ENCODE measurements at places on chromosomes 13 and 19.

GRCh38 chr19:45245334-45245787 is at the start of gene EXOC3L2:
EXOC3L2 (minus strand) TSS chr19:45245407; CDS start chr19:45239045, 6,362 bp downstream.
- no peak for DNase-seq

DNA sequence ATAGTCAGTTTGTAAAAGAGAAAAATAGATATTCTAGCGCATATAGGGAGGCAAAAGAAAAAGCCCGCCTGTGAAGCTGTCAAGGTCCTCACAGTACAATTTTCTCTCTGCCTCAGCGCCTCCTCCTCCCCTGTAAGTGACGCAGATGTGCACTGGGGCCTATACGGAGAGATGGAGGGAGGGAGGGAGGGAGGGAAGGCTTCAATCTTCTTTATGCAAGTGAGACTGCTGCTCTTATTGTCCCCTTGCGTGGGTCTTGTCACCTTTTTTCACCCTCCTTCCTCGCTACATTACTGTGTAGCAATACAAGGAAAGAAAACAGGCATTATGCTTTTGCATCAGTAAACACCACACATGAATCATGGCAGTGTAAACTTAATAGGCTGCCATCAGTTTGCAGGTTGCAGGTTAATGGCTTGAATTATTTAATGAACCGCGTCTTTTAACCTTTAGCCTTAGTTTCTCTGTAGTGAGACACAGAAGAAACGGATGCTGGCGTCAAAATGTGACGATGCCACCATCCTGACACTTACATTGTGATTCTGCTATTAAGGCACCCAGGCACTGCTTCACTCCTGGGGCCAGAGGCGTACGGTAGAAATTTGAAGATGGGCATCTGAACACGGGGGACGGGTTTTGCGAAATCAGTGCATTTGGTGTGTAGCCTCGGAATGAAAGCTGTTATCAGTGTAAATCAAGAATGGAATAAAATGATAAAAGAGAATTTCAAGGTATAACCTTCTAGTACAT is at the start of gene KLHL1:
Gene KLHL1, minus strand, starts transcription at position 97 of the 750 bp plus-strand sequence. CDS start 753 bp downstream, outside the sequence.
- DNase-seq: no peak

GRCh38 chr19:4849019-4849418 is 17.5 kb upstream of the TICAM1 start:
- DNase-seq: no peak

DNA sequence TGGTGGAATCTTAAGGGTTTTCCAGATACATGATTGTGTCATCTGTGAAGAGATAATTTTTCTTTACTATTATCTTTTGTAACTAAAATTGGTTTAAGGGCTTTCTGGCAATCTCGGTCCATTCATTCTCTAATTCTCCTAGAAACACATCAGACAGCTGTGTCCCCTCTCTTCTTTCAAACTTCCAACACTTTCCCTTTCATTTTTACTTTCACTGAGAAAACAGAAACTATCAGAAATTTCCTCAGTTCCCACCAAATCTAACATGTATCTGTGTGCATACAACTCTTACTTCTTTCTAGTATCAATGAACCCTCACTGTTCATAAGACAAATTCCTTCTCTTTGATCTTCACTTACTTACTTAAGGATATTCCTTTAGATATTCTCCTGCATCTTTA is 40.2 kb downstream of the KCNRG start:
- DNase-seq: no peak

- DNase-seq: no peak
Measured at GRCh38 chr13:113970810-113971470, 2.9 kb downstream of the C13orf46 start.

- no peak for DNase-seq
Measured at GRCh38 chr19:50349277-50350057, 16.0 kb downstream of the NAPSA start.

GRCh38 chr19:8332976-8333766 is 9.9 kb downstream of the KANK3 start:
- no peak for DNase-seq

DNA sequence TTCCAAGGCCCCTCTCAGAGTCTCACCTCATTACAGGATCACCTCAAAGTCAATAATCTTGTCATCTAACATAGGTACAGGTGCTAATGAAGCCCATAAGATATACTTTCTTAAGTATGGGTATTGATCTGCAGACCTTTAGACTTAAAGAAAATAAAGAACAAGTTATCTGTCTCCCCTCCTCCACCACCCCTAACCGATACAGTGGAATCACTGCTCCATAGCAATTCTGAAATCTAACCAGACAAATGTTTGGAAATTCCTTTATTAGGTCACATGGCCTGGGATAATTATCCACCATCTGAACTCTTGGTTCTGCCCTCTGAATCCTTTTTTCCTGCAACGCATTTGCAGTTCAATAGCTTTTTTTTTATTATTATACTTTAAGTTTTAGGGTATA is 4.5 kb upstream of the ZNF470 start:
- DNase-seq: no peak
